Activated T-cell treated with anti-CD3 and anti-CD28 coated beads, Interleukin-2, amount 50 U/mL, for 72 hours (primary cell): ENCODE measurements at places on chromosomes 16 and 17. TPM values are rescaled to one million over a fixed set of nuclear protein-coding genes. Genes with fewer than 3 reads are reported as not detected.
A peak's percentile ranks its signal among the peaks of the same experiment; 100 is the strongest.

DNA sequence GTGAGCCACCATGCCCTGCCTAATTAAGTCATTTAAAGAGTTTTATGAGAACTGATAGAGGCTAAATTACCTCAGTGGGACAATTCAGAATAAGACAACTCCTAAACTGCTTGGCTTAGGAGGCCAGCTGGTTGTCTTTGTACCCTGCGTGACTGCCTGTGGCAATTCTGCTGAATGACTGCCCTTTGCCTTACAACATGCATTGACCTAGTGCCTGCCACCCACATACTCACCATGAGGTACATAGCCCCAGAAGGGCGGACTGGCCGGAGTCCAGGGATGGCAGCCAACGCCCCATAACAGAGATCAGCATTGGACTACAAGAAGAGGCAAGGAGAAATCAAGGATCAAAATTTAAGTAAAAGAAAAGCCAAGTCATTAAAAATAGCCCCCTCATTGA, 7.3 kb downstream of the TAT start:
- no peak for DNase-seq

GRCh38 chr16:89952049-89952448, 3.5 kb downstream of the DEF8 start:
- no peak for DNase-seq

- DNase-seq: no peak
Observed at GRCh38 chr16:72241008-72241407, 69.1 kb upstream of the PMFBP1 start.

GRCh38 chr17:77608431-77608830, 350.1 kb upstream of the TNRC6C start:
- DNase-seq: no peak

DNA sequence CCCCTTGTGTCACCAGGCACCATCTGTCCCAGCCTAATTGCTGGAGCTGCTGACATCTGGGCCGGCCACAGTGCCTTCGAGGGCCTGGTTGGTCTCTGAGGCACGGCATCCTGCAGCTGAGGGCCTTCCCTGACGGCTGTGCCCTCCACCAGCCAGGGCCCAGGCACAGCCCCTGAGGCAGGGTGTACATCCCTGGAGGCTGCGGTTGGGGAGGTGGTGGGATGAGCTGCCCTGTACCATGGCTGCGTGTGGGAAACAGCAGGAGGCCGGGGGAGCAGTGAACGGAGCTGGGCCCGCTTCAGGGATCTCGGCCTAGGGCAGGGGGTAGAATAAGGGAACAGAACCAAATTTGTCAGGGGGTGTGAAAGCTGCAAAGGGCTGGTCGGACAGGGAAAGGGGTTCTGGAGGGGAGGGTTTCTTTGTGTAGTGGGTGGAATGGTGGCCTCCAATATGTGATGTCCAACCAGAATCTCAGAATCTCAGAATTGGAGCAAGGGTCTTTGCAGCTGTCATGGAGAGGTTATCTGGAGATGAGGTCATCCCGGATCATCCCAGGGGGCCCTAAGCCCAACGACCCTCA, 10.0 kb upstream of the SLC38A10 start:
- no peak for DNase-seq

GRCh38 chr16:89922884-89923639, at the start of gene TUBB3:
Gene TUBB3 (plus strand): TSS chr16:89923342. CDS start chr16:89923402, 60 bp downstream.
- DNase-seq: peak; percentile 73

- no peak for DNase-seq
Observed at GRCh38 chr16:14502932-14503741, 126.9 kb downstream of the PARN start.

GRCh38 chr17:51608251-51608933, 348.0 kb downstream of the UTP18 start:
- no peak for DNase-seq

DNA sequence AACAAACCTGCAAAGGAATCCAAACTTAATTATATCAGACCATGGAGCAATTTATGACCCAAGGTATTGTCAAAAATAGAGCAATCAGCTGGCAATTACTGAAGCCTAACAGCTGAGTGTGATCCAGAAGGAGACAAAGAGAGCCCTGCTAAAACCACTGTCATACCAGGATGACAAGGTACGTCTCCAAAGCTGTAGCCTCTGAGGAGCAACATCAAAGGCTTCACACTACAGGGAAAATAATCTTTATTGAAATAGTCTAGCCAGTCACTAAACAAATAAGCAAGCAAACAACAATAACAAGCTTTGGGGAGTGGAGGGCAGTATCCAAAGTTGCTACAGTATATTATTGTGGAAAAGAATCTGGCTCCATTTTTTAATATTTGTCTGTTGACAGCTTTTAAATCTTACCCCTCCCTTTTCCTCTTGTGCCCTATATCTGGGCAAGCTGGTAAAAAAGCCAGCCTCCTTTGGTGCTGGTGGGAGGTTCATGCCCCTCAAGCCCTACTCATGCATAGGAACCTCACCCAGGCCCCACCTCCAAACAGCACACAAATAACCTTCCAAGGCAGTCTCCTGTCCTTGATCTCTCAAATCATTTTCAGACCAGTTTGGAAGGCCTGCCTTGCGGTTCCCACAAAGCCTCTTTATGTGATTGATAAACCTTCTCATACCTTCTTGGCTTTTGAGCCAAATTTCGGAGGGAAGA, 73.7 kb downstream of the ITFG1 start:
- DNase-seq: no peak

GRCh38 chr17:75182319-75182568, 515 bp downstream of the SUMO2 start:
- DNase-seq: no peak

Gene NPTX1
- 6.1 TPM for total RNA-seq

Gene PLD6
- total RNA-seq: 8.0 TPM
